ENCODE measurements at places on chromosomes 1 and 21.

GRCh38 chr1:171329251-171329650 is 15.3 kb downstream of the FMO4 start:
- no peak for DNase-seq

GRCh38 chr1:35064265-35064664 is 14.9 kb upstream of the ZMYM1 start:
- no peak for DNase-seq

GRCh38 chr1:17664322-17664721 is 90.8 kb upstream of the ACTL8 start:
- DNase-seq = no peak

DNA sequence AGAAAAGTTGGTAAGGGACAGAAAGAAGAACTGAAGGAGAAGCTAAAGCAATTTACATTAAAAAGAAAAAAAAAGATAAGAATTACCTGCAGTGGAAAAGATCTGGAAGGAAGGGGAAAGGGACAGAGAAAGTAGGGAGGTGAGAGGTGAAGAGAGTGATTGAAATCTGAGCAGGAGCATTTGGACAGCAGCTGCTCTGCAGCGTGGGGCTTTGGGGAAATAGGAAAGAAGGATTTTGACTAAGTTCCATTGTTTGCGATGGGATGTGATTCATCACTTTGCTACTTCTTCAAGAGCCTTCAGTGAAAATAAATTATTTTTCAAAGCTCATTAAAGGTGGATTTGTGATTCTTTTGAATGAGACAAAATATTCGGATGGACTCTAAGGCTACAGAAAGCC is 26.1 kb upstream of the NMNAT2 start:
- DNase-seq = no peak

GRCh38 chr21:45094412-45094811 is 20.0 kb downstream of the ADARB1 start:
- no peak for DNase-seq

DNA sequence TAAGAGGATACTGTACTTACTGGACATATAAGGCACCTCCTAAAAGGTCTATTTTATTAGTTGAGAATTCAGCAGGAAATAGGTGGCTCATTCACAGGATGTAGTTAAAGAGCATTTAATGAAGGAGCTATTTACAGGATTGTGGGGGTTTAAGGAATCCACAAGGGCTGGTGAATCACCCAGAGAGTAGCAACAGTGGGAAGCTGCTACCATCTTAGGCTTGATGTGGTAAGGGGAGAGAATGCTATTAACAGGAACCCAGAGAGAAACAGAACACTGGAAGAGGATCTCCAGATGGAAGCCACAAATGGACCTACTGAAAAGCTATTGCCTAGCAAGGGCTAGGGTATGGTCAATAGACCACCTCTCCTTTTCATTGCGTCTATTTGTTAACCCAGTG is 52.0 kb upstream of the COL11A1 start:
- DNase-seq = no peak

GRCh38 chr1:202012544-202013478 is 2.4 kb downstream of the ELF3 start:
- no peak for DNase-seq

DNA sequence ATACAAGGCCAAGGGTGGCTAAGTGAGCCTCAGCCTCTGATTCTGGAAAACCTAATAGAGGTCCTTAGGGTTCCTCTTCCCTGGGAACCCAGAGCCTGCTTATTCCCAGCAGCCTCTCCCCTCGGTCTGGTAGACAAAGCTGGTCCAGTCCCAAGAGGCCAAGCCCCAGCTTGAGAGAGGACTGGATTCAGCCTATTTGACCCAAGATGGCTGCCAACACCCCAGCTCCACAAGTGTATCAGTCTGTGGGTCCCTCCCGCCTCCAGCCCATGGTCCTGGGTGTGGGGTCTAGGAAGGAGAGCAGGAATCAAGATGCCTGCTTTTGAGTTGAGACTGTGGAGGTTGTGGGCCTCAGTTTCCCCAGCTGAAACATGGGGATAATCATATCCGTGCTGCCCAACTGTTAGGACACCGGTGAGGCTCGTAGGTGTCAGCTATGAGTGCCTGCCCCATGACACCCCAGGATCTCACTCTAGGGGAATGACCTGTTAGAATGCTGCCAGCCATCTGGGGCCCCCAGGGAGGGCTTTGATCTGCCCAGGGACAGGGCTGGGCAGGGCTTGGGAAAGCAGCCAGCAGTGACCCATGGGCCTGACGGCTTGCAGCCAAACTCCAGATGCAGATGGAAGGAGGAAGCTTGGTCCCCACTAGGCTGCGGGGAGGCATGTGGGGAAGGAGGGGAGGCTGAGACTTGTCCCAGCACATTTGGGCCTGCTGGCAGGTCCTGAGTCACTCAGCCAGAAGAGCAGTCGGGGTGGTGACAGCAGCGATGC is 45.4 kb downstream of the NUAK2 start:
- DNase-seq = no peak

- DNase-seq = no peak
These were observed 304.3 kb downstream of the MATN1 start for GRCh38 chr1:30418939-30419720.

GRCh38 chr1:163834778-163835177 is 513.0 kb downstream of the NUF2 start:
- DNase-seq = no peak

DNA sequence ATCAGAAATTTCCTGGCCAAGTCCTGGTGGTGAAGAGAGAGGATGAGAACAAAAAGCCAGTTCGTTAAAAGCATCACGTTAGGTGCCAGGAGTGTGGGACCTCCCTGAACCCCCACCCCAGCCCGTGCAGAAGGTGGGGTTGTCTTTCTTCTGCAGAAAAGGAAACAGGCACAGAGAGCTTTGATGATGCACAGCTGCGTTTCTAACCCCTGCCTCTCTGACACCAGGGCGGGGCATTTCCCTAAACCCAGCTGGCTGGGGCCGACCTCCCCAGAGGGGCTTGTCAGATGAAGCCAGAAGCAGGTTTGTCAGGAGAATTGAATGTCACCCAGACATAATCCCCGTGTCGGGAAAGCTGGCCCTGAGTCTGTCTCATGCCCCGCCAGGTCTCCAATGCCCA is 189.3 kb upstream of the EDN2 start:
- peak; percentile 64 for DNase-seq

DNA sequence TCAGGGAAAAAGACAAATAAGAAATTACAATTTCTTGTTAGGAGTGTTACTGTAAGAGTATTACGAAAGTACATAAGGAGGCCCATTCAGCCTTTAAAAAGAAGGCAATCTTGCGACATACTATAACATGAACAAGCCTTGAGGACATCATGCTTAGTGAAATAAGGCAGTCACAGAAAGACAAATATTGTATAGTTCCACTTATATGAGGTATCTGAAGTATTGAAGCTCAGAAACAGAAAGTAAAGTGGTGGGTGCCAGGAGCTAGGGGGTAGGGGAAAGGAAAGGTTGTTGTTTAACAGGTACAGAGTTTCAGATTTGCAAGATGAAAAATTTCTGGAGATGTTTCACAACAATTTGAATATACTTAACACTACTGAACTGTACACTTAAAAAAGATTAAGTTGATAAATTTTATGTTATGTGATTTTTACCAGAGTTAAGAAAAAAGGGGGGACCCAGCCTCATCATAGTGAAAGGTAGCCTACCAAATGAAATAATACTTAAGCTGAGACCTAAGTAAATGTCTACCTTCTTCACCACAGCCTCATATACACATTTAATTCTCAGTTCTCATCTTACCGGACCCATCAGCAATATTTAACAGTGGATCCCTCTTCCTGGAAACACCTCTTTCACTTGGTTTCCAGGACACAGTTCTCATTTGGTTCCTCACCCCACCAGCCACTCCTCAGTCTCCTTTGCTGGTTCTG is 19.5 kb downstream of the USP24 start:
- DNase-seq = no peak

GRCh38 chr1:11682287-11682771 is 1.4 kb upstream of the MAD2L2 start:
- DNase-seq = no peak

- peak; percentile 92 for DNase-seq
These were observed 32.0 kb upstream of the BTG2 start for GRCh38 chr1:203273206-203273868.

GRCh38 chr1:11703357-11704193 is 12.1 kb downstream of the DRAXIN start:
- no peak for DNase-seq

- no peak for DNase-seq
These were observed 1.7 kb downstream of the IGFN1 start for GRCh38 chr1:201192261-201192788.

GRCh38 chr1:29640428-29640785 is 404.1 kb downstream of the PTPRU start:
- DNase-seq = no peak

GRCh38 chr1:11280719-11281376 is 7.8 kb downstream of the UBIAD1 start:
- DNase-seq = peak; percentile 38

DNA sequence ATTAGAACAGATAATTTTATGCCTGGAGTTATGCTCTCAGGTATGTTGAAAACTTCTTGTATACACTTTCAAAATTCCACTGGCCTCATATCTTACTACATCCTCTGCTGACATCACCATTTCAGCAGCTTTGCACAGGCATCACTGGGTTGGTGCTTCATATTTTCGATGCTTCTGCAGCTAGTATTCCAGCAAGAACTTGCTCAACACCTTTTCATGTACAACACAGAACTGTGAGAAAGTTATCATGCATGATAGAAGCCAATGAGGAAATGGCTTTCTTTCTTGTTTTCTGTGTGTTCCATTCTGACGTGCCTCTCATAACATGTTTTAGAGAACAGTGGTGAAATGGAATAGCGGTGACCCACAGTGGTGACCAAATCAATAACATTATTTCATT is 5.1 kb upstream of the GBP5 start:
- DNase-seq = peak; percentile 68

- DNase-seq = no peak
These were observed 33.4 kb downstream of the LRRC53 start for GRCh38 chr1:74478979-74479378.

GRCh38 chr1:21051177-21051825 is 125.4 kb downstream of the EIF4G3 start:
- no peak for DNase-seq

GRCh38 chr1:154448331-154448811 is 43.2 kb downstream of the IL6R start:
- no peak for DNase-seq

DNA sequence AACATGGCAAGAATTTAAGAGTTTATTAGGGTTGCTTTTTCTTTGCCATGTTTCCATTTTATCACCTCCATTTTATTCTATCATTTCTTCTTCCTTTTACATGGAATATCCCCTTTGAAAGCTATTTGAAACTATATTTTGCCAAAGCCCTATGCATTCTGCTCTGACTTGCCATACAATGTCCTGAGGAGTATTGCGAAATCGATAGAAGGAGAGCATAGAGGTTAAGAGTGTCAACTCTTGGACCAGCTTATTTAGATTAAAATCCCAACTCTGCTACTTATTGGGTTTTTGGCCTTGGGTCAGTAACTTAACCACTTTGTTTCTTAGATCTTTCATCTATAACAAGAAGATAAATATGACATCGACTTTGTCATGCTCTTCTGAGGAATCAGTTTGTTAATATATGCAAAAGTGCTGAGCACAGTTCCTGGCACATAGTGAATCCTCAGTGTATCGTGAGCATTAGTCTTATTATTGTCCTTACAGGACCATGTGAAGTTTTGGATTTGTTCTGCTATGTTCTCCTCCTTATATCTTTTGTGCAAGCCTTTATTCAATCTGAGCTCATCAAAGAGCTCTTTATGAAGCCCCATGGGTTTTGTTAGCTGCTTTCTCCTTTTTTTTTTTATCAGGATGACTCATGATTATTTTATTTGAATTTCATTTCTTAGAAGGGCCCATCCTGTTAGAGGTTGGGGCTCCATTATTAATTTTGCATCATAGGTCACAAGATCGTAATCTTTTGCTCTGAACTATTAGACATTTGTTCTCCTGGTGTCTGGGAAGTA is 17.6 kb downstream of the ACKR1 start:
- no peak for DNase-seq

DNA sequence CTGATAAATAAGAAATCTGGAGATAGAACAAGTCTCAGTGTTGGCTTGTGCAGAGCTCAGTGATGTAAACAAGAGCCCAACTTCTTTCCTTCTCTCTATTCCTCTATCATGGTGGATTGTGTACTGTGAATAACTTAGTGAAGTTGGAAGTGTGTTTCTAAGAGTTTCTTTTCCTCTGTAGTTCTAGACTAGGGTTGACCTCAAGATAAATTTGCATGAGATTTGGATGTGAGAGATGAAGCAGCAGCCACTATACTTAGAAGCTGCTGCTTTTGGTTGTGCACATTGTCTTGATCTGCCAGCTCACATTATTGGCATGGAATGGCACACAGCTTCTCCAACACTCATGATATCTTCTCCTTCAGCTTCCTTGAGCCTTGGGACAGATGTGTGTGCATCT is 198.9 kb upstream of the ZP4 start:
- DNase-seq = no peak

DNA sequence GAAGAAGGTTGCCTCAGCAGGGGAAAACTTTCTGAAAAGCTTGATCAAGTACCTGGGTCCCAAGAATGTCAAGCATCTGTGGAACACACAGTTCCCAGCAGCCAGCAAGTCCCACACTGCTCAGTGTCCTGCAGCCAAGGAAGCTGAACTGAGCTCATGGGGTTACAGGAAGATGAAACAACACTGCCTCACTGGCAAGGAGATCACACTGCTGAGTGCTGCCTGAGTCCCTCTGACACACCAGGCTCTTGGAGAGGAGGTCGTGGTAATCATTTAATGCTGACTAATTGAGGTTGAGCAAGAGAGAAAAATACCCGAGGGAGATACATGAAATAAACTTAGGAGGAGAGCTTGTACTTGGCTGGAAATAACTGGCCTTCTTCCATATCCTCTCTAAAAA is 75.2 kb downstream of the MPZL1 start:
- DNase-seq = no peak

DNA sequence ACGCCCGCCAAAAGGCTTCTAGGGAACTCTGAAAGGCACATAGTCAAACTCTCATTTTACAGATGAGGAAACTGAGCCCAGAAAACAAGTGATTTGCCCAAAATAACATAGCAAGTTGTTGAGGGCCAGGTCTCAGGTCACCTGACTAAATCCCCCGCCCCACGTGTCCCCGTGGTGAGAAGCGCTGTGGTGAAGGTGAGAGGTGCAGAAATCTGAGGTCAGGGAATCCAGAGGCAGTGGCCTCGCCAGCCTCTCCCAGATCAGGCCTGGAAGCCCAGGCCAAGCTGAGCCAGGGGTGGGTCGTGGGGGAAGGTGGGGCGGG is 5.1 kb downstream of the HDGF start:
- DNase-seq = peak; percentile 45

DNA sequence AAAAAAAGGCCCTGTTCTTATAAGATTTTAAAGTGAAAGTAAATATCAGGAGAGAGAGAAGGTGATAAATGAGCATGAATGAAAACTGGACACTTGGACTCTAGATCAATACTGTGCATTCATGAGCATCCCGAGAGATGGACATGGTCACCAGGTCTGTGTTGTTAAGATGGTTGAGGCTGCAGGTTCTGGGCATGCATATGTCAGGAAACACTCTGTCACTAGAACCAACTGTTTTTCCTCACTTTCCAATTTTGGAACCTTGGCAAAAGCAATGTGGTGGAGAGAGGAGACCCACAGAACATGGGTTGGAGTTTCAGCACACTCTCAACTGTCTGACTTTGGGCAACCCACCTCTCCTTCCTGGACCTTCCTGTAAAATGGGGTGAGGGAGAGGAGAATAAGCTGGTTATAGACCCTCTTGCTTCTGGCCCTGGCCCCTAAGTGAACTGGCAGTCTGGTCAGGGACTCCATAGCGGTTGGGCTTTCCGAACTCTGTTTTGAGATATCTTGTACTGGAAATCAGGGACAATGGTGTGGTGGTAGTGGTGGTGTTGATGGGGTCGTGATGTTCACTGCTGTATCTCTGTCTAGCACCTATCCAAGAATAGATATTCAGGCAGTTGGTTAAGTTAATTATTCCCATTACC is 4.2 kb downstream of the MAN1C1 start:
- no peak for DNase-seq
